ENCODE measurements at places on chromosomes 4 and X.

- DNase-seq, result no peak
Observed at GRCh38 chr4:101604976-101605375, 185.6 kb upstream of the BANK1 start.

DNA sequence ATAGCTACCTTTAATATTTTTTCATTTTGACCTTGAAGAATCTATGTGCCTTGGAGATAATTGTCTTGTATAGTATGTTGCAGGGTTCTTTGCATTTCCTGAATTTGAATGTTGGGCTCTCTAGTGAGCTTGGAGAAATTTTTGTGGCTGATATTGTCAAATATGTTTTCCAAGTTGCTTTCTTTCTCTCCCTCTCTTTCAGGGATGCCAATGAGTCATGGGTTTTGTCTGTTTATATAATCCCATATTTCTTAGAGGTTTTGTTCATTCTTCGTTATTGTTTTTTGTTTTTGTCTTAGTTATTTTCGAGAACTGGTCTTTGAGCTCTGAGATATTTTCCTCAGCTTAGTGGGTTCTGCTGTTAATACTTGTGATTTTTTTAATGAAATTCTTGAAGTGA is 20.7 kb downstream of the RAB40AL start:
- DNase-seq, result no peak

DNA sequence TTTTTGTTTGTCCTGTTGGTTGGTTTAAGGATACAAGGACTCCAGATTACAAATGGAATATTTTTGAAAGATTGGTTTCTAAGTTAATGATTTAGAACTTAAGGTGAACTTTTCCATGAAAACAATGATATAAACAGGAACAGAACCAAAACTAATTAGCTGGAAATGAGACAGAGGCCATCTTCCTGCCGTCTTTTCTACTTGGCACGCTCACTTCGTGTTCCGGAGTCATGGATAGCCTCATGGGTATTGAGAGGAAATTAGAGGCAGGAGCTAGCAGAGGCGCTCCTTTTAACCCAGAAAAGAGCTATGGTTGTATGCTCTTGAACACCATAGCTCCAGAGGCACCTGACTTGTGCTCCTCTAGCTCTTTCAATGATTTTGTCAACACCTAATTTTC is 2.4 kb downstream of the FAM241A start:
- no peak for DNase-seq

GRCh38 chr4:54082168-54082567 is 17.8 kb upstream of the CHIC2 start:
- no peak for DNase-seq

DNA sequence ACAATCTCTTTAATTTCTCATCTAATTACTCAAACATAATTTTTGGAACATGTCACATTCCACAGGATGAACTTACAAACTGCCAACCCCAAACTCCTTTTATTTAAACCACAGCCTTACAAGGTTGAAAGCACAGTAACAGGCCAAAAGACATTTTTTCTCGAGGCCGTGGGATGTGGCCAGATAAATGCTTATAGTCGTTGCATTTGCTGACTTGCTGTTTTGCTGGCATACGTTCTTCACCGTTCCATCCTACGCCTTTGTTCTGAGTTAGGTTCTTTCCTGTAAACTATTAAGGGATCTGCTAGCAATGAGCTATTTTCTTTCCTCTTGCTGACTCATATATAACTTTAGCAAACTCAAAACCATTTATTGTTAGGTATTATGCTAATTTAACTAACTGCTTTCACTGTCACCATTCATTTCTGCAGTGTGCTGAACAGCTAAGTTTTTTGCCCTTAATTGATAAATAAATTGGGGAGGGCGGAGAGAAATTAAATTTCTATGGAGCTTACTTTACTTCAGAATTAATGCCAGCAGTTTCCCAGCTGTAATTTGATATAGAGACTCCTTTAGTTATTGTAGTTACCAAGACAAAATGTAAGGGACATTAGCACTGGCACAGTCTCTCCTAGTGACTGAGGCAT is 135.1 kb upstream of the PACRGL start:
- no peak for DNase-seq

DNA sequence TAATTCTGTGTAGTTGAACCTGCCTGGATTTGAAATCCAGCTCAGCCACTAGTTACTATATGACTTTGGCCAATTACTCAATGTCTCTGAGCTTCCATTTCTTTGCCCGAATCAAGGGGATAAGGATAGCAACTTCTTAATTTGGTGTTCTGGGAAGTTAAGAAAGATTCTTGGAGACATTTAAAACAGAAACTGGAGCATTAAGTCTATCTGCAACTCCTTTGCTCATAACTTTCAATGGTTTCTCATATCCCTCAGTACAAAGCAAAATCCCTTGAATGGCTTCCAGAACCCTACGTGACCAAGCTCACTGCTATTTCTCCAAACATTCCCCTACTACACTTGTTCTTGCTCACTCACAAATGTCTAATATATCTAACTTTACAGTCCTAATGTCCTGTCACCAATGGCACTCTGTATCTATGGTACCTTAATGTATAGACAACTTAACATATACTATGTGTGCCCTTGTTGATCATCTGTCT is 849.1 kb upstream of the SLIT2 start:
- no peak for DNase-seq

DNA sequence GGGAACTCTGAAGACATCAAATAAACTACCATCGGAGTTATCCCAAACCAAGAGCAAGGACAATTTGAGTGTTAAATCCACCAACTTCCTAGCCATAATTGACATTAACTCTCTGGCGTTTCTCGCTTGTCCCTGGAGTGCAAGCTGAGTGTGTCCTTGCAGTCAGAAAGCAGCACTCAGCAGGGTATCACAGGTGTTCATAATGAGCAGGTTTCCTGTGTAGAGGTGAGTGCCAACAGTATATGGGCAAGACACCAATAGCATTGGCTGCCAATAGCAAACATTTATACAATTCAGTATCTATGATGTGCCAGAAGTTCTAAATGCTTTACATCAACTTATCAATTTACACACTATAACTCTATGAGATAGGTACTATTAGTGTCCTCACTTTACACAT is 11.2 kb downstream of the BLTP1 start:
- no peak for DNase-seq

GRCh38 chr4:152087335-152087734 is 326.5 kb upstream of the GATB start:
- no peak for DNase-seq

DNA sequence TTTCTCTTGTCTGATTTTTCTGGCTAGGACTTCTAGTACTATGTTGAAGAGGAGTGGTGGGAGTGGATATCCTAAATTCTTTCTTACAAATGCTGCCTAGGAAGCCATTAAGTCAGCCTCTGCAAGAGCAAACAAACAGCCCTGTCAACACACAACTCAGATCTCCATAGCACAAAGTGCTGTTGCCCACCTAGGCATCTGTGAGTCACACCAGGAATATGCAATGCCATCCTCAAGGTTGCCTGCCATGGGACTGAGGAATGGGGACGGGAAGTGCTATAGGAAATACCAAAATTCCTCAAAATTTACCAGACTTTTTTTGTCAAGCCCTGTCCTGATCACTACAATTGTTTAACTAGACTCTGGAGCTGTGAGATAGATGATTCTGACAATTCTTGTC is 466.9 kb downstream of the FSTL5 start:
- DNase-seq, result no peak

DNA sequence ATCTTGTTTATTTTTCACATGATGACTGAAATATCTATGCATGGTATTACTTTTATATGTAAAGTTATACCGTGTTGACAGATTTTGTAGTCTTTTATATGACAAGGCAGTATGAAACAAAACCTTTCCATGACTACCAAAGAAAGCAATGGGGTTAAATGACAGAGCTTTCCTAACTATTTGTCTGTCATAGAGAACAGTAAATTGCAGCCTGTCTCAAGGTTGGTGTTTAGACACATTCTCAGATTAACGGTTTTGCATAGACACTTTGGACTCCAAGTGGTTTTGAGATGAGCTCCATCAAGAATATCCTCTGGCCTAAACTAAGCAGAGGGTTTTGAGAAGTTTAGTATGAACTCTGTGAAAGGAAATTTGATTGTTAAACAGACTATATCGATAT is 180.7 kb upstream of the TENM3 start:
- DNase-seq, result no peak

- DNase-seq, result no peak
Observed at GRCh38 chrX:51665981-51666380, 16.6 kb downstream of the CENPVL2 start.

- DNase-seq, result peak; percentile 18
Observed at GRCh38 chrX:28586286-28586685, 960 bp upstream of the IL1RAPL1 start.

GRCh38 chr4:110268352-110268751 is 69.9 kb upstream of the ELOVL6 start:
- DNase-seq, result no peak

DNA sequence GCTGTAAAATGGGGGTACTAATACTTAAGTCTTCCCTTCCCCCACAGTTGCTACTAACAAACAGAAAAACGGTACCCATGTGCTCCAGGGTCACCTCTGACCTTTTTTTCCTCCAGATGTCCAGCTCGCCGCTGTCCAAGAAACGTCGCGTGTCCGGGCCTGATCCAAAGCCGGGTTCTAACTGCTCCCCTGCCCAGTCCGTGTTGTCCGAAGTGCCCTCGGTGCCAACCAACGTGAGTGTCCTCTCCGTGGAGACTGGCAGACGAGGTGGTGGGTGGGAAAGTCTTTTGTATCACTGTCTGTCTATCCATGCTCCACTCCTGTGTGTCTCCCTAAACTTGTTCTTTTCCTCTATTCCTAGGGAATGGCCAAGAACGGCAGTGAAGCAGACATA is 5.1 kb downstream of the UBA1 start:
- no peak for DNase-seq

DNA sequence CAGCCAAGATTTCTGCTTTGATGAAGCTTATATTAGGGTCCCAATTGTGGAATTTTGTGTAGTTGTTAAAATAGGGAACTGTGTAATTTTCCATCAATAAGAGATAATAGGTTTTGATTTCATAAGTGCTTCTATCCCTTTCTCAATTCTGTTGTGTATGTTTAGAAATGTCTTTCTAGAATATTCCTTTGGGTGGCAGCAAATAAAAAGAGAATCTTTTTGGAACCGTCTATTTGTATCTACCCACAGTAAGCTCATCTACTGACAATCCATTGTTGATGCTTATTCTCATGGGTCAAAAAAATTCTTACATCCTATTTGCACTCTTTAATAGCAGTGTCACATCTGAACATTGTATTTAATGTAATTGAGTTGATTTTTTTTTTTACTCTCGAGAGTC is 61.7 kb downstream of the TMA16 start:
- no peak for DNase-seq

DNA sequence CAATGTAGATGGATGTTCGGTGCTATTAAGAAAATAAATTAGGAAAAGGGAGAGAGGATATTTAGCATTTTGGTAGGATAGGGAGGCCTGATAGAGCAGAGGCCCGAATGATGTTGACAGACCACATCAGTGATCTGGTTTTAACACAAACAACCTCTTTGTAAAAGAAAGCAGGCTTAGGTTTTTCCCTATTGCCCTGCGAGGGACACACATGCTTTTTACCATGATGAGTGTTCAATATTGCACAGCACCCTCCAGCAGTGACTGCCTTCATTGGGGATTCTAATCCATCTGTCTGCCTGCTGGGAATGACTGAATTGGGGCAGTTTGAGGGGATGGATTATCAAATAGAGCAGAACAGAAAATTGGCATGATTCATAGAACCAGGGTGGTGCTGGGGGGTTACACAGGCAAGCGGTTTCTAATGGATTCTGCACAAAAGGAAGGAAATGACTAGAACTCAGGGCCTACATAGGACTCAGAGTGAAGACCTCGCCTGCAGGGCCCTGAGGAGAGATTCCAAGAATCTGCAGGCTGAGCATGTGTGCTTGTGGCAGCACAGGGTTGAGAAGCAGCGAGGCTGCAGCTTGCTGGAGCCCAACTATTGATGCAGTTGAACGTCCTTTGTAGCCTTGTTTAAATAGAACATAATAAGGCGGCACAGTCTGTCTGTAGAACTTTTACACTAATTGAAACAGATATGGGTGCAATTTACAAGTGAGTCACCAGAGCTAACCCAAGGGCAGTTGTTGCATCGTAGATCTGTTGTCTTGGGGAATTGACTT is 58.0 kb downstream of the RHOH start:
- DNase-seq, result no peak

- no peak for DNase-seq
Observed at GRCh38 chr4:138658518-138658917, 357.1 kb upstream of the NOCT start.

DNA sequence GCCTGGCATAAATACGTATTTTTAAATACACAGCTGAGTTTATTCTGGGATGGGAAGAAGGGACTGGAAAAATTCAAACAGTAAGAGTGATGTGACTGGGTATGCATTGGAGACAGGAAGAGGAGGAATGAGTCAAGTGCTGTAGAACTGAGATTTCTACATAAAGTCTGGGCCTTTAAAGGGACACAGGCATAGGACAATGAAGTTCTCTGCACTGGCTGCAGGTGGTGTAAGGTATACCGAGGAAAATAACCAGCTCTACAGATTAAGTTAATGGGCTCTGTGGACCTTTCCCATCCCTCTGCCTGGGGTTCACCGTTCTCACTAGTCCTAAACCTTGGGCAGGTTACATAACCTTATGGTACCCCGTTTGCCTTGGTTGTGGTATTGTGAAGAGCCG is 68.7 kb downstream of the DHX15 start:
- no peak for DNase-seq

- no peak for DNase-seq
Observed at GRCh38 chr4:77092975-77093374, 17.2 kb upstream of the CCNI start.

- DNase-seq, result no peak
Observed at GRCh38 chr4:25863831-25864418, 1.1 kb upstream of the SEL1L3 start.

DNA sequence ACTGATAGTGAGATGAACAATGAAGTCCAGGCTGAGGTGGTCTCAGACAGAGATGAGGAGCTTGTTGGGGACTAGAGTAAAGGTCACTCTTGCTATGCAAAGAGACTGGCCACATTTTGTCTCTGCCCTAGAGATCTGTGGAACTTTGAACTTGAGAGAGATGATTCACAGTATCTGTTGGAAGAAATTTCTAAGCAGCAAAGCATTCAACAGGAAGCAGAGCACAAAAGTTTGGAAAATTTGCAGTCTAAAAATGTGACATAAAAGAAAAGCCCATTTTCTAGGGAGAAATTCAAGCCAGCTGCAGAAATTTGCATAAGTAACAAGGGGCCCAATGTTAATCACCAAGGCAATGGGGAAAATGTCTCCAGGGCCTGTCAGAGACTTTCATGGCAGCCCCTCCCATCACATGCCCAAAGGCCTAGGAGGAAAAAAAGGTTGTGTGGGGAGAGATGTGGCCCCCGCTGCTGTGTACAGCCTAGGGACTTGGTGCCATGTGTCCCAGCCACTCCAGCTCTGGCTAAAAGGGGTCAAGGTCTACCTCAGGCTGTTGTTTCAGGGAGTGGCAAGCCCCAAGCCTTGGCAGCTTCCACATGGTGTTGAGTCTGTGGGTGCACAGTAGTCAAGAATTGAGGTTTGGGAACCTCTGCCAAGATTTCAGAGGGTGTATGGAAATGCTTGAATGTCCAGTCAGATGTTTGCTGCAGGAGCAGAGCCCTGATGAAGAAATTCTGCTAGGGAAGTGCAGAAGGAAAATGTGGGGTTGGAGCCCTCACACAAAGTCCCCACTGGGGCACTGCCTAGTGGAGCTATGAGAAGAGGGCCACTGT is 262.8 kb downstream of the DKK2 start:
- DNase-seq, result no peak

- DNase-seq, result no peak
Observed at GRCh38 chr4:41181037-41181436, 33.3 kb downstream of the APBB2 start.

- no peak for DNase-seq
Observed at GRCh38 chr4:1533501-1534064, 127.3 kb upstream of the NKX1-1 start.
